ENCODE measurements at places on chromosomes 2 and 18.

- no peak for DNase-seq
Observed at GRCh38 chr2:189514104-189514503, 66.5 kb downstream of the SLC40A1 start.

- DNase-seq = no peak
Observed at GRCh38 chr18:59705145-59705544, 7.9 kb upstream of the CCBE1 start.

DNA sequence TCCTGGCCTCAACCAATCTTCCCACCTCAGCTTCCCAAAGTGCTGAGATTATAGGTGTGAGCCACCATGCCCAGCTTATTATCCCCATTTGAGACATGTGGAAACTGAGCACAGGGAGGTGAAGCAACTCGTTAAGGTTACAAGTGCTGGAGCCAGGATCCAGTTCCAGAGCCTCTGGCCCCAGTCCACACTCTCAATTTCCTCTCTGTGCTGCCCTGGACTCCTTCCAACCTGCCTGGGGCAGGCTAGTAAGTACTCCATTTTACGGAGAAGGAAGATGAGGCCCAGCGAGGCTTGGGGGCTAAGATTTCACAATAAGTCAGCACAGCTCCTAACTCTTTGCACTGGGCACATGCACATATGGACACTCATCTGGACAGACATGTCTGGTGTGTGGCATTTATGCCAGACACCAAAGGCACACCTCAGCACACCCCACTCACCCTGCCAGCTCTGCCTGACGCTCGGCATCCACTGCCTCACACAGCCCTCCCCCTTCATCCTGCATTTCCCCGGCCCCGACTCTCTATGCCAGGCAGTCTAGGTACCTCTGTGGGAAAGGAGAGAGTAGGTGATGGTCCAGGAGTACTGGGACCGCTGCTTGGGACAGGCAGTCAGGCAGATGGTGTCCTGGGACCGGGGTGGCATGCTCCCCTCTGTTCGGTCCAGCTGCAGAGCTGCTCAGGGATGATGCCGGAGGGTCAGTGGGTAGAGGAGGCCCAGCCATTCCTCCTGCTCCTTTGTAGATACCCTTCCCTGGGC lies 20.5 kb downstream of the CFAP65 start:
- DNase-seq = no peak

GRCh38 chr2:219178377-219179175 lies 501 bp downstream of the RETREG2 start:
- no peak for DNase-seq

GRCh38 chr18:51603551-51603950 lies 406.1 kb upstream of the MEX3C start:
- no peak for DNase-seq

DNA sequence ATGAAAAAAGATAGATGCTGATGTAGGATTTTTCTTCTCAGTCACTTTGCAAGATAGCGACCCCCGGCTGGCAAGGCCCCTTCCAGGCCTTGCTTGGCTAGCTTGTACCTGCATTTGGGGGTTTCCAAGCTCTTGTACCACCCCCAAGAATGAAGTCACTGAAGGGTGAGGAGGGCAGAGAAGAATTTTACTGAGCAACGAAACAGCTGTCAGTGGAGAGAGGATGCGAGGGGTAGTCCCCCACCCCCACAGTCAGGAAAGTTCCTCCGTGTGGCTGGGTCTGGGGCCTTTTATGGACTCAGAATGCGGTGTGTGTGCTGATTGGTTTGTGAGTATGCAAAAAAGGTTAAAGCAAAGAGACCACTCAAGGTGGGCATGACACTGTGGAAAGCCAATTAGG lies 382.0 kb downstream of the GPD2 start:
- no peak for DNase-seq

DNA sequence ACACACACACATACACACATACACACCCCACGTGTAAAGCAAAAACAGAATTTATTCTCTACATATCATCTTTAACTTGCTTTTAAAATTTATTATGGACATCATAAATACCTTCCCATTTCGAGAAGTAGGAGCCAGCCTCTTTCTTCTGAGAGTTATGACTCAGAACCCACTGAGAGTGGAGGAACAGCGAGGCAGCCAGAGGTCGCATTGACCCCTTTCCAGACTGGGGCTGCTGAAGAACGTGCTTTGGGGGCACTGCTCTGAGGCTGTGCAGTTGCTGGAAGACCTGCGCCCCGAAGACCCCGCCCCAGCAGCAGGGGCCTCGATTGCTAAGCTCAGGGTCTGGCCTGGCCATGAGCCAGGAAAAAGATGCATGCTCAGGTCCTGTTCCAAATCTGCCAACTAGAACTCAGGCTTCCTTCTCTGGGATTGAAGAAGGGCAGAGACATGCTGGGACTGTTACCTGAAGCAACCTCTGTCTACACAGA lies 133.8 kb upstream of the TWIST2 start:
- DNase-seq = no peak

- DNase-seq = no peak
Observed at GRCh38 chr2:18346344-18346743, 214.1 kb downstream of the RDH14 start.

DNA sequence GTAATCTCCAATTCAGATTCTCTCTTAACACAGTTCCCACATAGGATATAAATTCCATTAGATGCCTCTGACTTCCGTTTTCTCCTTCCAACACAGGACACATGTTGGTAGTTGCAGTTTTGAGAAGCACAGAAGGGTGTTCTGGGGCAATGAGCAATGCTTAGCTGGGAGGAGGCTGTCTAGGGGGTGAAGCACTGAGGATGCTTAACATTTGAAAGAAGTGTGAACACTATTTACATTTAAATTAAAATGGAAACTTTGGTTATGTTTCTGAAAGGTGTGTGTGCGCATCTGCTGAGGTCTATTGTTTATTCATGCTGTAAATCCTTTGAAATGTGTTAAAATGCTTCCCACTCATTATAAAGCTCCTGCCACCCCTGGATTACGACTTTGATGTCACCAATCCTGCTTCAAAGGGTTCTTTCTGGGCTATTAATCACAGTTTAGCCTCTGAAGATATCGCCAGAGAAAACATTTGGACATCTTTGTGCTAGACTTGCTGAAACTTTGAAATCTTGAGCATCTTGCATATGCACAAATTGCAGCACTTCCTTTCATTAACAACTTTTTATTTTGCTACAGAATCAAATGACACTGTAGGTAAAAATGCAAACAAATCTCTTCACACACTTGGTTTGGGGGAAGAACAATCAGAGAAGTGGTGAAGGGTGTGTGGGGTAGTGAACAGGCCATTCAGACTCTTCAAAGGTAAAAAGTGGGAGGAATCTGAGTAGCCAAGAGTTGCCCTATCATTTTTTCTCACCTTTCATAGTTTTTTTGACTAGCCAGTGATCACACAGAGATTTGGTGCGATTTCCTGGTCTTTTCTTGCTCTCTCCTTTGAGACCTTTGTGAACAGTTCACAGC lies 258.4 kb downstream of the MYO3B start:
- DNase-seq = no peak

DNA sequence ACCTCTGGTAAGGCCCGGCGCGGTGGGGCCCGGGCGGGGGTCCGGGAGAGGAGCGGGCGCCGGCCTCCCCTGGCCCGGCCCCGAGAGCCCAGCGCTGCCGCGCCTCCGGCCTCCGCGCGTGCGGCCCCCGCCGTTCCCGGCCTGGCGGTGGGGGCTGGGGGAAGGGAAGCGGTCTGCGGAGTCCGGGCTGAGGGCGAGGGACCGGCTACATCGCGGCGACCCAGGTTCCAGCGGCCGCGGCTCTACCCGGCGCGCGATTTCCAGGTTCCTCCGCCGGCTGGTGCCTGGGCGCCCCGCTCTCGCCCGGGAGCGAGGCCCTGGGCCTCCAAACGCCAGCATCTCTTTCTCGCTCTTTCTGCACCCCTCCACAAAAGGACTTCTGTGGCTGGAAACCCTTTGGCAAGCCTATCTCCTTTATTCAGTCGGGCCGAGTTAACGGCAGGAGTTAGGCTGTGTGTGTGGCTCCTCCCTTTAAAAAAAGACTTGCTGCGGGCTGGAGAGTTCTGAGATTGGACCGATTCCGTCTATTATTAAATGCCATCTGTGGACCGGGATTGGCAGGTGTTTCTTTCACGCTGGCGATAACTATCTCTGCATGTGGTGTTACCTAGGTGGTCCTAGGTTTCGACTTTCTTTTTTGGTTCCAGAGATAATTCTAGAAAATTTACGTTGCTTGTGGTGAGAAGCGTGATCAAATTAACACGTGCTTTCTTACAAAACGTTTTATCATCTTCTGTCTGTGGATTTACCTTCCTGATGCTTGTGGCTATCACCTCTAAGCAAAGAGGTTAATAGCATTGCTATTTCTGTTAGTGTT lies 592 bp downstream of the ME2 start:
- peak; percentile 11 for DNase-seq

GRCh38 chr2:239876948-239877289 lies 148.2 kb downstream of the NDUFA10 start:
- no peak for DNase-seq

Measured in activated CD4-positive, alpha-beta T cell treated with anti-CD3 and anti-CD28 coated beads, Interleukin-2, amount 50 U/mL, for 24 hours (primary cell).